Activated T-cell treated with anti-CD3 and anti-CD28 coated beads, Interleukin-2, amount 50 U/mL, for 72 hours (primary cell): ENCODE measurements at places on chromosomes 4 and X.

DNA sequence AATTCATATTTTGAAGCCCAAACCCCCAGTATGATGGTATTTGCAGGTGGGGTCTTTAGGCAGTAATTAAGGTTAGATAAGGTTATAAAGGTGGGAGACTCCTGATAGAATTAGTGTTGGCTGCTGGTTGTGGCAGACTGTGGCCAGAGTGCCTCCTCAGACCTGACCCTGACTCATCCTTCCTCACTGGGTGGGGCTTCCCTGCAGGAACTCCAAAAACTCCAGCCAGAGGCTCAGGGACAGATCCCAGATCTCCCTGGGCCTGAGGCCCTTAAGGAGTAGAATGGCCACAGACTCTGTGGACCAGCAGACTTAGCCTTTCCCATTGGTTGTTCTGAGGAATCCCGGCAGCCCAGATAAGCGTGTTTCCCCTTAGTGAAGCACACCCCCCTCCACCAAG, 463.0 kb upstream of the CPEB2 start:
- no peak for DNase-seq

- no peak for DNase-seq
Measured at GRCh38 chr4:103424853-103425252, 226.7 kb upstream of the CENPE start.

DNA sequence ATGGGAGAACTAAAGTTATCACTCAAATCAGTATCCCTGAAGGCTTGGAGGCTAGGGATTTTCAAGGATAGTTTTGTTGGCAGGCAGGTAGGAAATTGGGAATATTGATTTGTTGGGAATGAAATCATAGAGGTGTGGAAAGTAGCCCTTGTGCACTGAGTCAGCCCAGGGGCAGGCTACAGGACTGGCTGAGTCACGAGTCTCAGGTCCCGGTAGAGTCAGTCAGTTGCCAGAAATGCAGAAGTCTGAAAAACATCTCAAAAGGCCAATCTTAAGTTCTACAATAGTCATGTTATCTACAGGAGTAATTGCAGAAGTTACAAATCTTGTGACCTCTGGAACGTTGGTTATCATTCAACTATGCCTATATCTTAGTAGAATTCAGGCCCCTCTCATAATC, 153.1 kb downstream of the GC start:
- no peak for DNase-seq

- no peak for DNase-seq
Measured at GRCh38 chr4:28842271-28842670, 1877.9 kb upstream of the PCDH7 start.

DNA sequence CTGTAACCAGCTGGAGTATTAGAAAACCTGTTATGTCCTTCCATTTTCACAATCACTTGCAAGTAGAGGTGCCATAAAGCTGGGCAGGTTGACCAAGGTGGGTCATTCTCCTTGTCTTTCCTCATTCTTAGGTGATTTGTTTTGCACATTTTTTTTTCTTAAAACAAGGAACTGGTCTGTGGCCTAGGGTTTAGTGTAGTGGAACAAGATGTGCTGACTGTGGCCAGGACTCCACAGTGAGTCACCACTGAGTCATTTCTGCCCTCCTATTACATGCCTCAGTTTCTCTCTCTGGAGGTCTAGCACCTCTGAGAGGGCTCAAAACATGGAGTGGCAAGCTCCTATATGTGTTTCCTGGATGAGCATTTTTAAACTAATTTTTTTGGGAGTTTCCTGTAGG, 355.9 kb downstream of the GPM6A start:
- no peak for DNase-seq

GRCh38 chr4:110793890-110794554, 171.1 kb upstream of the PITX2 start:
- DNase-seq, result no peak

GRCh38 chr4:165609653-165610052, 230.8 kb downstream of the CPE start:
- no peak for DNase-seq

DNA sequence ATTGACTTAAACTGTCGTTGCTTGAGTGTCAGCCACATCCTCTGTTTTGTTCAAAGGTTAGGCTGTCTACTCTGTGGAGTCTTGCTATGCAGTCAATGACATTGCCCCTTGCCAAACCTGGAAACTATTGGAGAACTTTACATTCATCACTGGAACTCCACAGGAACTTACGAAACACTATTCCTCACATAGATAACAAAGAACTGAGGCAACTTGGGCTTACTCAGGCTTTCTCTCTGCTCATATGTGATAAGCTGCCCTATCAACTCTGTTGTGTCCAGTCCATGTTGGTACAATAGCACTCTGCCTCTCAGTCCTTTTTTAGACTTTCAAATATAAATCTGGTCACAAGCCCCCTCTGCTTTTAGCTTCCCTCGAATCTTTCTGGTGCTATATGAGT, 9.4 kb downstream of the NPY5R start:
- no peak for DNase-seq

DNA sequence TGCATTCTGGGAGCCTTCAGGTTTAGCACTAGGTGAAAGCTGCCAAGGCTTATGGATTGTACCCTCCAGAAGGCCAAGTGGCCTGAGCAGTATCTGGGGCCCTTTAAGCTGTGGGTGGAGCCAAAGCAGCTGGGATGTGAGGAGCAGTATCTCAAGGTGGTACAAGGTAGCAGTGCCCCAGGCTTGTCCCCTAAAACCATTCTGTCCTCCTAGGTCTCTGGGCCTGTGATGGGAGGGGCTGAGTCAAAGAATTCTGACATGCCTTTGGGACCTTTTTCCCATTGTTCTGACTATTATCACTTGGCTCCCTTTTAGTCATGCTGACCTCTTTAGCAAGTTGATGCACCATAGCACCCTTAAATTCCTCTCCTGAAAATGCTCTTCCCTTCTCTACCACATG, 99.1 kb upstream of the TSPAN7 start:
- DNase-seq, result no peak

DNA sequence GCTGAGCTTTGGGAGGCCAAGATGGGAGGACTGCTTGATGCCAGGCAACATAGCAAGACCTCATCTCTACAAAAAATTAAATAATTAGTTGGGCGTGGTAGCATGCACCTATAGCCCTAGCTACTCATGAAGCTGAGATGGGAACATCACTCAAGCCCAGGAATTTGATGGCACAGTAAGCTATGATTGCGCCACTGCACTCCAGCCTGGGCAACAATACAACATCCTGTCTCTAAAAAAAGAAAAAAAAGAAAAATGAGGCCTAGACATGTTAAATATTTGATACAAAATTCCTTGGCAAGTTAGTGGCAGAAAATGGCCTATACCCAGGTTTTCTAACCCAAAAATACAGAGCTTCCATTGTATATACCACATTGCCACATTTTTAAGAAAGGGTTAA, 88.1 kb upstream of the MAB21L2 start:
- no peak for DNase-seq

GRCh38 chr4:9602389-9602914, 158.2 kb downstream of the DEFB131A start:
- no peak for DNase-seq

GRCh38 chr4:26133840-26134239, 187.0 kb upstream of the RBPJ start:
- no peak for DNase-seq

- peak; percentile 41 for DNase-seq
Measured at GRCh38 chr4:88211473-88212252, 53.2 kb upstream of the ABCG2 start.

GRCh38 chr4:67465032-67465762, 80.1 kb downstream of the CENPC start:
- DNase-seq, result no peak

DNA sequence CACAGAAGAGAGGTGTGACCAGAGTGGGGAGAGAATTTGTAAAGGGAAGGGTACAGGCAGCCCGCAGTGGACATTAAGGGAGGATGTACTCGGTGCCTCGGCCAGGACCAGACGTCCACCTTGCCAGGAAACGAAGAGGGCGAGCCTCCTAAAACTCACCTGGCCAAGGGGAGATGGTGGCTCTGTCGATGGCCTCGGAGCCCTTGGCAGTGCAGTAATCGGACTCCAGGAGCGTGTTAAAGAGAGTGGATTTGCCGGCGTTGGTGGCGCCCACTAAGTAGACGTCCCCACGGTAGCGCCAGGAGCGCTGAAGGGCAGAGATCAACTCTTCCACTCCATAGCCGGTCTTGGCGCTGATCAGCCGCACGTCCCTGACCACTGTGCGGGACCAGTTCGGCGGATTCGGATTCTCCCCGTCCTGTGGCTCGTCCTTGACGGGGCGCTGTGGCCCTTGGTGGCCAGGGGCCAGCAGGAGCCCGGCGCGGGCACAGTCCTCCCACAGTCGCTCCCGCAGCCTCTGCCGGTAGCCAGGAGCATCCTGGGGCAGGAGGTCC, 1.0 kb downstream of the NOA1 start:
- DNase-seq, result no peak

GRCh38 chrX:147764868-147765267, 146.9 kb upstream of the FMR1 start:
- no peak for DNase-seq
